ENCODE measurements at places on chromosomes 7 and 10. TPM values are rescaled to one million over a fixed set of nuclear protein-coding genes. Genes with fewer than 3 reads are reported as not detected.
A peak's percentile ranks its signal among the peaks of the same experiment; 100 is the strongest.

DNA sequence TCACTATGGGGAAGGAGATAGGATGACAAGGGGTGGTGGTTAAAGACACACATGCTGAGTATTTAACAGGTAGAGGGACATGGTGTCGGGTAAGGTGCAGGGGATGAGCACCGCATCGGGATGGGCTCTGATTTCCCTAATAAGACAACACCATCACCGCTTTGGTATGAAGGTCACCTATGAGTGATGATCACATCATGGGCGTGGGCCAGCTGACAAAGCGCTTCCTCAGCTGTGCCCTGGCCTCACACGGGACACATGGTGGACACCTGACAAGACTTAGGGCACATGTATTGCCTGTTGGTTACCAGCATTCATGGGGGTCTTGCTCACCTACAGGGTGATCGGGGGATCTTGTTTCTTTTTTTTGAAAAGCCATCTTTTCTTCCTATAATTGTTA is 12.8 kb downstream of the C7orf57 start:
- DNase-seq = no peak

DNA sequence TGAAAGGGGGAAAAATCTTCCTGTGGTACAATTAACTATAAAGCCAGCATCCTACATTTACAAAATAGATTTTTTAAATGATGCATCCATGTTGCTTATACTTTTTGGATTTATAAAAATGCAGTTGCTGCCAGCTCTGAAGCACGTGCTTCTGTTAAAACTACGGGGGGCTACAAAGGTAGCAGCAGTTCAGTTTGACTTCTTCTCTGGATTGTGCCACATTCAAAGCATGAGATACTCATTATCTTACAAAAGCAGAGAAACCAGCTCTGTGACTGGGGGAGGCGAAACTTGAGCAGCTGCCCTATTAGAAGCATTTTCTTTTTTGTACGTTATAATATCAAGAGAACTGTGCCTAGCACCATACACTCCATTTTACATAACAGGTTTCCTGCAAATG is 31.1 kb downstream of the NEUROD6 start:
- no peak for DNase-seq

GRCh38 chr10:45444022-45444421 is 70.0 kb downstream of the ALOX5 start:
- DNase-seq = peak; percentile 32

GRCh38 chr10:113449006-113449695 is 103.7 kb upstream of the HABP2 start:
- no peak for DNase-seq

The ASZ1 gene
- 0.08 TPM for total RNA-seq

The DPCD gene
- total RNA-seq = 5.1 TPM

The UCN3 gene
- not detected for total RNA-seq

The ZNF277 gene
- total RNA-seq = 23.5 TPM

The EFCAB10 gene
- not detected for total RNA-seq
